ENCODE measurements at places on chromosomes 5 and 9. TPM values are rescaled to one million over a fixed set of nuclear protein-coding genes. Genes with fewer than 3 reads are reported as not detected.

DNA sequence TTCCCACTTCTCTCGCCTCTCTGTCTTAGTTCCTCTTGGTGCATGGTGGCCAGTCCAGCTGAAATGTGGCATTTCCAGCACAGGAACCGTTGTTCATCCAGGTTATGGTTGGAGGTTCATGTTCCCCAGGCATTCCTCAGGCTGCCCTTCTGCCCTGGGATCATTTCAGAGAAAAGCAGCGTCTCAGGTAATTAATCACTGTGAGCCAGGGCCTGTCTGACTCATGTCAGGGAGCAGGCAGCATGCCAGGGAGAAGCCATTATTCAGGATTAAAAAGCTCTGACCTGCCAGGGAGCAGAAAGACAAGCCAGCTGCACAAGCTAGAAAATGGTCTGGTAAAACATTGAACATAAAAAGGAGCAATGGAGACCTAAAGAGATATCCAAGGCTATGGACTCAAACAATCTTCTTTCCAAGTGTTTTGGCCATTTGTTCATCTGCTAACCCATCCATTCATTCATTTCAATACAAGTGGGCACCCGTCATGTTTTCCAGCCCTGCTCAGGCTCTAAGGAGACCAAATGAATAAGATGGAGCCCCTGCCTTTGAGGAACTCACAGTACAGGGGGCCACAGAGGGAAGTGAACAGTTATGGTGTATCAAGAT is 241.4 kb downstream of the DRD1 start:
- no peak for DNase-seq

- no peak for DNase-seq
These were observed 48.0 kb upstream of the CAST start for GRCh38 chr5:96614110-96614691.

DNA sequence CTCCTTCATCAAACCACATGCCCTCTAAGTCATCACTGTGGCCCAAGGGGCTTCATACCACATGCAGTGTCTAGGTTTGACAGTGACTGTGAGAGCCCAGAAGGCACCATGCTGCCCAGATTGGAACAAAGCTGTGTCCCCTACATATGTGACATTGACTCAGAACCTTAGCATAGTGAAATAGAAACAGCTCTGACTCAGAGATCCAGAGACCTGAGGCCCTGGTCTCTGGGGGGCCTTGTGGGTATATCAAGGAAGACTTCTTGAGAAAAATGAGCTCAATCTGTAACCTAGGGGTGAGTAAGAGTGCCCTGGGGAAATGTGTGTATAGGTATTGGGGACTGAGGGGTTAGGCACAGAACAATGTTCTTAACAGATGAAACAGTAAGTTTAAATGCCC is 7.1 kb upstream of the ENTREP1 start:
- DNase-seq: no peak

GRCh38 chr5:135276151-135276550 is 122.9 kb downstream of the MACROH2A1 start:
- DNase-seq: no peak

DNA sequence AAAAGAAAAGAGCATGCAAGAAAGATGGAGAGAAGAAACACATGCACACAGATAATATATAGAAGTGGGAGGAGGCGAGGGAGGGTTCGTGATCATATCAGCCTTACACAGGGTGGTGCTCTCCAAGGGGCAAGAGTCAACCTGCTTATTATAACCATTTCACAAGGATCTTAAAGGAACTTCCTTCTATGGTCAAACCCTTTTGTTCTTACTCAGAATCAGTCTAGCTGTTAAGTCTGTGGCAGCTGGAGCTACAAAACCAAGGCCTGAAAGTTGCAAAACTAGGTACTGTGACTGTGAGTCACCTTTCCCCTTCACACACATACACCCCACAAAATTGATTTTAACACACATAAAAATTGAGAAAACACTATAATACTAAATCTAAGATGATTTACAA is 18.5 kb upstream of the ERMP1 start:
- no peak for DNase-seq

- DNase-seq: peak; percentile 32
These were observed 1.6 kb downstream of the ANXA6 start for GRCh38 chr5:151155775-151156506.

DNA sequence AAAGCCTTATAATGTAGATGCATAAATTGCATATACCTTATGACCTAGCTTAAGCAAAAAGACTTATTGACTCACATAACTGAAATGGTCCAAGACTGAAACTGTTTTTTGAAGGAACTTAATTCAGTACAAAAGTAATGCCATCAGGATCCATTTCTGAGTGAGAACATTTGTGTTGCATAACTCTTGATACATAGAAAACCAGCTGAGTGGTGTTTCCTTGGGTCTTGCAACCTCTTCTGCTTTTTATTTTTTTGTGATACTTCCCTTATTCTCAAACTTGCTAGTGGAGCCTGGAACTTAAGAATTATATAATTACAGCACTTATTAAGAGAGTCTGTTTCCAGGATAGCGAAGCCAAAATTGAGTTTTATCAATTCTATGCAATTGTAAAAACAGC is 272.0 kb downstream of the MAN2A1 start:
- DNase-seq: no peak

DNA sequence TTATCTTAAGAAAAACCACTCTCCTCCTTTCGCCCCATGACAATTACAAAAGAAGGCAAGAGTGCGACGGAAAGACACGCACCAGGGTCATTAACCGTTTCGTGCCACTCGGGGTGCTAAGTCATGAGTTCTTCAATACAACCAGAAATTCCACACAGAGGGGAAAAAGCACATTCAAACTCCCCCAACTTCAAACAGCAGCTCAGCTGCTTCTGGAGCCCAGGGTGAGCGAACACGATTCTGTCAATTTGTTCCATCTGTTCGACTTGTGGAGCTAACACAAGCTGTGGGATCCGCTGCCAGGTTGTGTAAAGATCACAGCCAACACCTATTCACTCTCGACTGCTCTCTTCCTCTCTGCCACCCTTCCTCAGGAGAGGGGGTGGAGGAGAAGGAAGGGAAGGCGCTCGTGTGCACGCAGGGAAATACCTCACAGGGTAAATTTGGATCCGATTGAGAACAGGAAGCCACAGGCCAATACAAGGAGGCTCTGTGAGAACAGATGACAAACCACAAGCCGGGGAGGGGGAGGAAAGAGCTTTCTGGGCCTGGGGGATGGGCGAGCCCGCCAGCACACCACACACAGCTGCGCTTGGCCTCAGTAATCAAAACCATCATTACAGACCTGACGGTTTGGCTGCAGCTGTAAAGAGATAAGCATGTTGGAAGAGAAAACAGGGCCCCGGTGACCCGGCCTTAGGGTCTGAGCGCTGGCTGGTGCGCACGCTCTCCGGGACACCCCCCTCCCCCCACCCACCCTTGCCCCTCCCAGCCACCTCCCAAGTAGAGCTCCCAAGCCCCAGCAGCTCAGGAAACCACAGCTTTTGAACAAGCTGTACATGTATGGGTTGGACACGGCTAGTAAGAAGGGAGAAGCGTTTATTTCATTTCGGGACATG is 54.3 kb downstream of the PTCH1 start:
- DNase-seq: peak; percentile 84

DNA sequence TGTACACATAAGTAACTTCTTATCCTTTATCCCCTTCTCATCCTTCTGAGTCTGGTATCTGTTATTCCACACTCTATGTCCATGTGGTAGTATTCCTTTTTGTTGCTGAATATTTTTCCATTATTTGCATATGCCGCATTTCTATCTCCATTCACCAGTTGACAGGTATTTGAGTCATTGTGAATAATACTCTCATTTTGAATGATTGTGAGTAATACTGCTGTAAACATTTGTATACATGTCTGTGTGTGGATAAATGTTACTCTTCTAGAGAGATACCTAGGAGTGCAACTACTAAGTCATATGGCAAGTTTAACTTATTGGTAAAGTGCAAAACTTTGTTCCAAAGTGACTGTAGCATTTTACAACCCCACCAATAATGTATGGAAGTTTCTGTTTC is 15.6 kb downstream of the RIC1 start:
- DNase-seq: no peak

- no peak for DNase-seq
These were observed 152.5 kb downstream of the DMRT2 start for GRCh38 chr9:1202512-1203280.

DNA sequence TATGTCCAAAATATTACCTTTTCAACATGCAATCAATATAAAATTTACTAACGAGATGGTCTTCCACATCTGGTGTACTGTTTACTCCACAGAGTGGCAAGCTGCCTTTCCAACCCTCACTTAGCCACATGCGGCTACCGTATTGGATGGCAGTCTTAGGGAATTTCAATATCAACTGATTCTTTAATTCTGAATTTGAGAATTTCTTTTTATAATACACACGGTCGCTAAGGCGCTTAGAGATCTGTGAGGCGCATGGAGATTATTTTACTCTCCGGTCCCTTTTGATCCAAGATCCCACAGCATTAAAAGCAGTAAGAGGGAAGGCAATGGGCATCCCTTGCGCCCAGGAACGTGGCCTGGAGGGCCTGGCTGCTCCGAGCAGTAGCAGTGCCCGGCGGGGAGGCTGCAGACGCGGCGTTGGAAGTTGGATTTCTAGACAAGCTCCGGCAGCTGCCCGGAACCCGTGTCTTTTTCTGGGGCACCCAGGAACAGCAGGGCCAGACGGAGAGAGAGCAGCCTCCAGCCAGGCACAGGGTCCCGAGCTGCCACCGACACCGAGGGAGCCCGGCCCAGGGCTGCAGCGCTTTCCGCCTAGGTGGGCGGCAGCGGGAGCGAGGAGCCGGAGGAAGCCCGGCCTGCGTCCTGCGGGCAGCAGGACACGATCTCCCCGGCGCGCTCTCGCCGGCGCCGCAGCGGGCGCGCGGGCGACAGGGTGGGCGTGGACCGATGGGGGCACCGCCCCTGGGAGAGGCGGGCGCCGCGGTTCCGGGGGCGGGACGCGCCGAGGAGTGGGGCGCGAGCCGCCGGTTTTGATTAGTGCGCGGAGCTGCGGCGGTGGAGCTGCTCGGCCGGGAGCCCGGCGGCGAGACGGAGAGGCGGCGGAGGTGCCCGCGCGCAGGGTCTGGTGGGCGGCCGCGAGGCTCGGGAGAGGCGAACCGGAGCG is at the start of gene UGCG:
UGCG (plus strand) TSS at position 819 of the 946 bp plus-strand sequence. CDS start 402 bp downstream, outside the sequence.
- peak; percentile 91 for DNase-seq

DNA sequence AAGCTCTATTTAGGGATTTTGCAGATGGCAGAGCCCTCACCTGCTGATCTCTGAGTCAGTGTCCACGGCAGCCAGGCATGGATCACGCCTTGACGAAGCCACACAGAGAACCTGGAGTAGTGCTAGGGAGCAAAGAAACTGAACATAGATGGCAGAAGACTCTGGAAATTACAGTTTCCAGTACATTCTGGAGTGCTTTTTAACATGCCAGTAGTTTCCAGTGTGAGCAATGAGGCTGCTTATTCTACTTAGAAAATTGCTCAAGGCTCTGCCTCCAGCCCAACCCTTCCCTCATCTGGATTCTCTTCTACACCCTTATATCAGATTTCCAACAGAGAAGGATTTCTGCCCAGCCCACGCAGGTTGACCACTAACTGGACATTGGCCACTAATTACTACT is 203.3 kb downstream of the ADAMTS12 start:
- no peak for DNase-seq

DNA sequence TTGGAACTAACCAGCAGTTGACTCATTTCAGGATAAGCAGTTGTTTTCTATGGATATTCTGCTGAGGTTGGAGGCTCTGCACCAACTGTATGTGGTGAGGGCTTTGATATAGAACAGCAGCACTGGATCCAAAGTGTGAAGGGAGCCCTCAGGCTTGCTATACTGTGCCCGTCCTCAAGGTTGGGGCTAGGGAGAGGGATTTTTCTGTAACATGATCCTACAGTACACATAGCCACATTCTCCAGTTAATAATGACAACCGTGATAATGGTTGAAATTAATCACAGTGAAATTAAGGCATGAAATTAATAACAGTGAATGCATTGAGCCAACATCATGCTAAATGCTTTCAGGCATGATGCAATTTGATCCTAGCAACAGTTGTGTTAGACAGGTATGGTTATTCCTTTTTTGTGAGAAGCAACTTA is 36.7 kb downstream of the ARHGAP26 start:
- no peak for DNase-seq

- DNase-seq: no peak
These were observed 155.1 kb upstream of the NR4A3 start for GRCh38 chr9:99666571-99666970.

DNA sequence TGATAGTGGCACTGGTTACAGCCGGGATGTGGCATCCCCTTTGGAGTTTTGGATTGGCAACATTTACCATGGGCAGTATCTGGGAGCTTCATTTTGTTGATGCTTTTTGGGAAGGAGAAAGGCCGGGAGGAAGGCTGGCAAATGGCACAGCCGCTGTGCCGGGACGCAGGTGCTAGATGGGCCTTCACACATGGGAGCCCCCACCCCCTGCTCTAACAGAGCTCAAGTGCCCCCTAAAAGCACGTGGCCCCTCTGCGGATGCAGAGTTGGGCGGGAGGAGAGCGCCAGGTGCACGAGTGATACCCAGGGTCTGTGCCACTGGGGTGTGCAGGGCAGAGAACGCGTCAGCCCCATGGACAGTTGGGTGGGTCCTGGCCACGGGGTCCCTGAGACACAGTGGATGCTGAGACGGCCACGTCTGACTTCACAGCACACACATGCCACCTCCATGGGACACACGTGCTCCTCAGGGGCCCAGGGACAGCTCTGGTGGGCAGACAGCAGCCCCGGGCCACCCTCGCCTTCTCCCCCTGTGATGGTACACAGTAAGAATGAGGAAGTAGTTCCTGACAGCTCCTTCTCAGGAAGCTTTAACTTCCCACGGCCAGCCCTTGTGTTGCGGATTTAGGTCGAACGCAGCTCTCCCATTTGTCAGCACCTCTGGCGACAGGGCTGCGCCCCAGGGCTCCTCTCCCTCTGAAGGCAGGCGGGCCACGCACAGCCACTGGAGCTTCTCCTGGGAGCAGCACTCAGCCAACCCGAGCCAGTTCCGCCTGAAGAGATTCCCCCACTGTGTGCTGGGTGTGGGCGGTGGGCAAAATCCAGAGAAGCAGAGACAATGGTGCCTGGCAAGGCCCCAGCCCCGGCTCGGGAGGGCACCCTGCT is 10.8 kb downstream of the SLC9A3 start:
- no peak for DNase-seq

- DNase-seq: peak; percentile 50
These were observed 25.0 kb upstream of the C5orf47 start for GRCh38 chr5:173963867-173964441.

- no peak for DNase-seq
These were observed 21.1 kb downstream of the VCP start for GRCh38 chr9:35051069-35051967.

C8G gene
- total RNA-seq: 10.4 TPM

WDR5 gene
- total RNA-seq: 24.6 TPM

JMY gene
- 8.8 TPM for total RNA-seq

KCNT1 gene
- total RNA-seq: 0.60 TPM

ADAMTS2 gene
- total RNA-seq: 9.2 TPM

NR4A3 gene
- total RNA-seq: 25.0 TPM

MEIKIN gene
- total RNA-seq: not detected

RUSC2 gene
- total RNA-seq: 6.6 TPM

TTC23L gene
- total RNA-seq: not detected

FAM200C gene
- total RNA-seq: 1.9 TPM

BTNL9 gene
- total RNA-seq: 1.2 TPM
